ENCODE measurements at places on chromosomes 6 and 20.

- no peak for DNase-seq
Observed at GRCh38 chr6:93962566-93962965, 543.2 kb upstream of the EPHA7 start.

DNA sequence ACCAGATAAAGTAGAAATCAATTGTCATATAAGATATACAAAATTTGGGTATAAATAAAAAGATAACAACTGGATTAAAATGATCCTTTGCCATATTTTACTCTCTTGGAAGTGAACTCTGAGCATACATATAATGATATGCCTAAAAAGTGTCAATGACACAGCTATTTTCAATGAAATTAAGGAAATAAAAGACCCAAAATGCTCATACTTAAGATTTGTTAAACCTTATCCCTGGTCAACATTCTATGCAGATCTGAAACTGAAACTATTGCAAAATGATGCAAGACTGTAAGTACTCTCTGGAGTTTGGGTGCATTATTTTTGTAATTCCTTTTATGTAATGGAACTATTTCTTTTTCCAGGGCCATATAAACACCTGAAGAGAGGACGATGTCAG, 119.0 kb upstream of the SGK1 start:
- no peak for DNase-seq

DNA sequence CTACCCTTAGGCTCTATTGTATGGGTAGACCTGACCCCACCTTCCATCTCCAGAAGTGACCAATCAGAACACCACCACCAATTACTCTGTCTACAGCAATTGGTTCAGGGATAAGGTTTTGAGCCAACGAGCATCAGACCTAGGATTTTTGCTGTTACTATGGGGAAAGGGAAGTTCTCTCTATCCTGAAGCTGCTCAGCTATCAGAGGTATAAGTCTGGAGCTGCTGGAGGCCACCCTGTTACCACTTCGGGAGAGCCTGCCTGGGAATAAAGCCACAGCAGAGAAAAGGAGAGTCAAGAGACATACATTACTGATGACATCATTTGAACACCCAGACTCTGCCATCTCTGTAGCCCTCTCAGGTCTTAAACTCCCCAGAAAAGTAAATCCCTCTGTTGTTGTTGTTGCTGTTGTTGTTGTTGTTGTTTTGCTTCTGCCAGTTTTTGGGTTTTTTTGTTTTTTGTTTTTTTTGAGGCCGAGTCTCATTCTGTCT, 94.5 kb downstream of the PREX1 start:
- DNase-seq = no peak

DNA sequence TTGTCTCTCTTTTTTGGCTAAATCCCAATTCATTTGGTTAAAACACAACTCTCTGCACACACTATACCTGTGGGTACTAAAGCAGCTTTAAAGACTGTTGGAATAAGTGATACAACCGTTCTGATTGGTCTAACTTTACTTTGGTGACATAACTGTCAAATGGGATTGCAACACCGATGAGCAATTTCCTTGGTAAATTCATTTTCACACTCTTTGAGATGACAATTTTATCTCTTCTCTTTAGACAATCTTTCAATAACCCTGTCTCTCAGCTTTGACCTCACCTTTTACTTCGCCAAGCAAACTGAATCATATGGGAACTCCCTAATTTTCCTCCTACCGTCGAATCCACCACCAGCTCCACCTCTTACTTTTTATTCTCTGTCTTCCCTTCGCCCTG, 60.8 kb downstream of the ECT2L start:
- no peak for DNase-seq

- DNase-seq = no peak
Observed at GRCh38 chr6:80535914-80536565, 429.6 kb downstream of the BCKDHB start.

Data from activated naive CD8-positive, alpha-beta T cell treated with anti-CD3 and anti-CD28 coated beads, Interleukin-2, amount 50 U/mL, for 24 hours (primary cell).